Effector memory CD8-positive, alpha-beta T cell (primary cell): ENCODE measurements at places on chromosomes 6 and 20.
A peak's percentile ranks its signal among the peaks of the same experiment; 100 is the strongest.

GRCh38 chr6:4224067-4224978 lies 88.9 kb upstream of the ECI2 start:
- H3K4me3 ChIP-seq, result no peak overlapping the region
- no peak overlapping the region for H3K27ac ChIP-seq
- no peak for DNase-seq

- peak overlapping the region; percentile 85 for H3K27ac ChIP-seq
- peaks cover 66% of the 10 kb centered on the region for H3K36me3 ChIP-seq
- H3K4me1 ChIP-seq, result peaks cover 4% of the 10 kb centered on the region
- no peak for DNase-seq
- no peaks in the 10 kb centered on the region for H3K27me3 ChIP-seq
Observed at GRCh38 chr20:47283411-47283810, 73.1 kb downstream of the ZMYND8 start.

DNA sequence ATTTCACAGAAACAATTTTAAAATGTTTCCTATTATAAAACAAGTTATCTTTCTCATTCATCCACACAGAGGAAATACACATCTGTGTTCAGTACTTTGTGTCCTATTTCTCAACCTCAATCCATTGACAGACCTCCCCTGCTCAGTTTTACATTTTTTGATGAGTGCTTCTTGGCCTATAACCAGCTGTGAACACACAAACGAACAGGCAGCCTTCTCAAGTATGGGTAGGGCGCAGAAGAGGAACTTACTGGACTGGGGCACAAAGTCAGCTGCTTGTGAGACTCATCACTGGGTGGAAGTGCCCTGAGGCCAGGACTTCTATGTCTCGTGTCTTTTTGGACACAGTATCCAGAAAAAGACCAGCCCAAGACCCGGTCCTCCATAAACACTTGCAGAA lies 2.8 kb downstream of the RPS6KA2 start:
- no peak overlapping the region for H3K27ac ChIP-seq
- H3K4me1 ChIP-seq, result peaks cover 15% of the 10 kb centered on the region
- DNase-seq, result no peak
- H3K27me3 ChIP-seq, result peaks cover 61% of the 10 kb centered on the region

DNA sequence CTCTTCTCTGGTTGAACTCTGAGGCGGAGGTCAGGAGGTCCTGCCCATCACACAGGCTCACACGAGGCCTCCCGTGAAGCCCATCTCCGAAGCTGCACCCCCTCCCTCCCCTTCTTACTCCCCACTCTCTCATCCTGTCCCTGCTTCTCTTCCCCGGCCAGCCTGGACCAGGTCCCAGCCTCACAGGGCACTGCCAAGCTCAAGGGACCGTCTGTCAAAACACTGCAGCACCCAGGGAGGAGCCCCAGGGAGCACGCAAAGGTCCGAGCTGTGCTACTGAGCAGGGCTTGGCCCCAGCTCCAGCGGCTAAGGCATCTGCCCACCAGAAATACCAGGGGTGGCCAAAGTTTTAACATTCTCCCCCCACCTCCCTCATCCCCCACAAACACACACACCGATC lies 70.0 kb downstream of the PSMG4 start:
- H3K4me1 ChIP-seq, result peaks cover 5% of the 10 kb centered on the region
- DNase-seq, result no peak
- H3K27me3 ChIP-seq, result peaks cover 45% of the 10 kb centered on the region
- no peak overlapping the region for H3K4me3 ChIP-seq
- H3K36me3 ChIP-seq, result no peaks in the 10 kb centered on the region
- H3K27ac ChIP-seq, result no peak overlapping the region

DNA sequence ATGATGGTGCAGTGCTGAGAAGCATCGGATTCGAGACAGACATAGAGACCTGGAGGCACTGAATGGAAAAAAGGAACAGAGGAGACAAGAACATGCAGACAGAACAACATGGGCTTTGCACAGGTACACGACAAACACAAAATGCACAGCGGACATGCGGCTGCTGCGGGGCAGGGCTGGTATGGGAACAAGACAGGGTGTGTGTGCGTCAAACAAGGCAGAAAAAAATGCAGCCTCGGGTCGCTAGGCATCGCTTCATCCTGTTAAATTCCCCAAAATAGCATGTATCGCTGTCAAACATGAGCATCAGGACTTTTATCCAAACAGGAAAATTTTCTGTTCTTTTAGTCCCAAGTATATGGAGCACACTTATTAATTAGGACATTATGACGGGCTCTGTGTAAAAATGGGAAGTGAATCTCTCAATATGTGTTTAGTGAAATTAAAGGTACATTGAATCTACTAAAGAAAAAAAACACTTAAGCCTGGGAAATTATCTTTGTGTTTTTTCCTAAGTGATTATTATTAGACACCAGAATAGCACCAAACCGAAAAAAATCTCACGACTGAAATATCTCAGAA lies 36.1 kb upstream of the TBXT start:
- H3K27me3 ChIP-seq, result peaks cover 28% of the 10 kb centered on the region
- no peak overlapping the region for H3K4me3 ChIP-seq
- H3K27ac ChIP-seq, result no peak overlapping the region
- H3K4me1 ChIP-seq, result no peaks in the 10 kb centered on the region

DNA sequence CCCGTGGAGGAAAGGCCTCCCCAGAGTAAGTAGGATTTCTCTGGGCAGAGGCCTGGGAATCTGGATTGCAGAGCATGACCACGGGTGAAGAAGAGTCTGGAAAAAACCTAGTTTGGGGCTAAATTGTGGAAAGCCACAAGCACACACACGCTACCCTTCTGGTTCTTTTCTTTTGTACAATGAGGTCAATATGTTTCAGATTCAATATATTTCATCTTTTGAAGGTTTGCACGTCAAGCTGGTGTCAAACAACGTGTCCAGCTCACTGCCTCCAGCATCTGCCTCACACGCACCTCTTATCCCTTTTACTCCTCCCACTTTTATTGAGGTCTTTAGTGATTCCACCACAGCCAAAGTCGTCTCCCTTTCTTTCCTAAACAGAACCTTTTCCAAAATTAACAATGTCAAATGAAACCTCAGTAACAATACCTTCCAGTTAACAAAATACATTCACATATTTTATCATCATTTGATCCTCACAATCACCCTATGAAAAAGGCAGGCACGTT lies 773 bp upstream of the EPB41L2 start:
- DNase-seq, result no peak
- peak overlapping the region; percentile 39 for H3K27ac ChIP-seq
- H3K4me3 ChIP-seq, result peak overlapping the region; percentile 81
- no peaks in the 10 kb centered on the region for H3K36me3 ChIP-seq
- H3K27me3 ChIP-seq, result no peaks in the 10 kb centered on the region

DNA sequence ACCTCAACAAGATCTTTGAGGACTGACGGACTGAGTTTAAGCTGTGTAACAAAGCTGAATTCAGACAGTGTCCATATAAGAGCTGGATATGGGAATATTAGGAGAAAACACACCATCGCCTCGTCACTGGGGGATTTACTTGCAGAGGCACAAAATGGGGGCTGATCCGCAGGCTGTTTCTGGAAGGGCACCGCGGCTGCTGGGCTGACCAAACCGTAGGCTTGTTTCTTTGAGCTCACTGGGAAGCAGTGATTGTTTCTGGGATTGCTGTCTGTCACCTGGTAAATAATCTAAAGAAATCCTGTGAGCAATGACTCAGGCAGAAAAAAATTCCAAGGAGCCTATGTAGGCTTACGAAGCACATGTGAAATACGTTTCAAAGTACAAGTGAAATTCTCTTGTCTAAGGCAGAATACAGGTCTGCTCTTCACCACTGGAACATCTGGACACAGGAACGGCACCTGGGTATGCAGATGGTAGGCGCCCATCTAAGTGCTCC lies 63.9 kb upstream of the MPC1 start:
- no peak overlapping the region for H3K4me3 ChIP-seq
- no peak overlapping the region for H3K27ac ChIP-seq
- H3K27me3 ChIP-seq, result peaks cover 10% of the 10 kb centered on the region
- H3K4me1 ChIP-seq, result peaks cover 3% of the 10 kb centered on the region

- H3K27me3 ChIP-seq, result no peaks in the 10 kb centered on the region
- H3K27ac ChIP-seq, result no peak overlapping the region
- no peaks in the 10 kb centered on the region for H3K36me3 ChIP-seq
- DNase-seq, result no peak
- H3K4me3 ChIP-seq, result no peak overlapping the region
Observed at GRCh38 chr6:165183071-165183470, 126.3 kb downstream of the C6orf118 start.

DNA sequence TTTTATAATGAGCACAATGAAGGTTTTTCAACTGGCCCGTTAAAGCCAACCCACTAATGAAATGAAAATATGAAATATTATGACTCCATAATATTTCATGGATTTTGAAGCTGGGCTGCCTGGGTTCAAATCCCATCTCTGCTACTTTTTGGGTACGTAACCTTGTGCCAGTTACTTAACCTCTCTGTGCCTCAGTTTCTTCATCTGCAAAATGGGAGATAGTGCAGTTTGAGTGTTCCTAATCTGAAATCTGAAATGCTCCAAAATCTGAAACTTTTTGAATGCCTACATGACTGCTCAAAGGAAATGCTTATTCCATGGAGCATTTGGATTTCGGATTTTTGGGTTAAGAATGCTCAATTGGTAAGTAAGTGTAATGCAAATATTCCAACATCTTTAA lies 29.5 kb downstream of the PTPRA start:
- H3K27me3 ChIP-seq, result no peaks in the 10 kb centered on the region
- no peak for DNase-seq
- H3K36me3 ChIP-seq, result peaks cover 12% of the 10 kb centered on the region
- peaks cover 12% of the 10 kb centered on the region for H3K4me1 ChIP-seq
- H3K27ac ChIP-seq, result no peak overlapping the region
- no peak overlapping the region for H3K4me3 ChIP-seq

GRCh38 chr6:104648347-104648746 lies 211.4 kb downstream of the HACE1 start:
- H3K27me3 ChIP-seq, result peaks cover 7% of the 10 kb centered on the region
- no peak for DNase-seq
- no peak overlapping the region for H3K27ac ChIP-seq
- no peaks in the 10 kb centered on the region for H3K36me3 ChIP-seq
- H3K4me1 ChIP-seq, result no peaks in the 10 kb centered on the region

GRCh38 chr6:1099264-1099663 lies 212.6 kb upstream of the FOXQ1 start:
- no peaks in the 10 kb centered on the region for H3K4me1 ChIP-seq
- no peak overlapping the region for H3K27ac ChIP-seq
- H3K36me3 ChIP-seq, result no peaks in the 10 kb centered on the region
- no peak for DNase-seq

GRCh38 chr20:33053291-33054106 lies at the start of gene BPIFB3:
TSS of gene BPIFB3 (plus strand) at chr20:33053903. CDS start at chr20:33055436, 1,533 bp downstream.
- H3K4me3 ChIP-seq, result no peak within 1 kb of the TSS
- H3K36me3 ChIP-seq, result peaks cover under 1% of the 10 kb centered on the region
- H3K27me3 ChIP-seq, result no peaks in the 10 kb centered on the region
- H3K27ac ChIP-seq, result peak within 1 kb of the TSS; percentile 75
- H3K4me1 ChIP-seq, result peaks cover 6% of the 10 kb centered on the region

DNA sequence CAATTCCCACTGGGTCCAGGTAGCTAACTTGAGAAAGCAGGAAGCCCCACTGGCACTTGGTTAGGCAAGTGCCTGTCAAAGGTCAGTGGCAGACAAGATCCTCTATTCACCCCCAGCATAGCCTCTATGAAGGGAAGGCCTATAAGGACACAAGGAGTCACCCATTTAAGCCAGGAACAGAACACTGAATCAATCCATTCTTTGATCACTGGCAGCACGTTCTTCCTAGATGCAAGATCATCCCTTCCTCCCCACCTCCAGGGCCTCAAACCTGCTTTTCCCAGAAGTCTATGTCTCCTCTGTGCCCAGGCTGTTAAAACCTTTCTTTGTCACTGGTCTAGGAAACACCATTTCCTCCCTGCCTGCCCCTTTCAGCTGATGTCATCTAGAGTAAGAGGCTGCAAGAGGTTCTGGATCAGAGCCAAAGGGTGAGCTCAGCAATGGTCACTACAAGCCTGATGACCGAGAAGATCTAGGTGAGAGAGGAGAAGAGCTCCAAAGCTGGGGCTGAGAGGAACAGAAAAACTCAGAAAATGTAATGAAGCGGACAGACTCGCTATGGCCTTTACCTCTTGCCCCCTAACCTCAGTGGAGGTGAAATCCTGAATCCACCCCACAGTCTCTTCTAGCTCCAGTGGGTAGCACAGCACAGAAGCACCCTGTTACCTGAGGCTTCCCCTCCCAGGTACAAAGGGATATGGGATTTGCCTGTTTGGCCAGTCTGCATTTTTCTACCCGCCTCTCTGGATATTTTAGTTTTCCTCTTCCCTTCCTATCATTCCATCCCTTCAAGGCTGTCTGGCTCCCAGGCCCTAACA lies 1.8 kb downstream of the GTPBP2 start:
- DNase-seq, result no peak
- peaks cover 24% of the 10 kb centered on the region for H3K4me1 ChIP-seq
- H3K4me3 ChIP-seq, result peak overlapping the region; percentile 99
- peaks cover 27% of the 10 kb centered on the region for H3K36me3 ChIP-seq
- H3K27me3 ChIP-seq, result no peaks in the 10 kb centered on the region

GRCh38 chr6:157597461-157598312 lies 216.7 kb downstream of the ZDHHC14 start:
- H3K27me3 ChIP-seq, result no peaks in the 10 kb centered on the region
- DNase-seq, result peak; percentile 12
- peaks cover 14% of the 10 kb centered on the region for H3K4me1 ChIP-seq
- peak overlapping the region; percentile 12 for H3K27ac ChIP-seq
- H3K36me3 ChIP-seq, result peaks cover 3% of the 10 kb centered on the region
- H3K4me3 ChIP-seq, result no peak overlapping the region

DNA sequence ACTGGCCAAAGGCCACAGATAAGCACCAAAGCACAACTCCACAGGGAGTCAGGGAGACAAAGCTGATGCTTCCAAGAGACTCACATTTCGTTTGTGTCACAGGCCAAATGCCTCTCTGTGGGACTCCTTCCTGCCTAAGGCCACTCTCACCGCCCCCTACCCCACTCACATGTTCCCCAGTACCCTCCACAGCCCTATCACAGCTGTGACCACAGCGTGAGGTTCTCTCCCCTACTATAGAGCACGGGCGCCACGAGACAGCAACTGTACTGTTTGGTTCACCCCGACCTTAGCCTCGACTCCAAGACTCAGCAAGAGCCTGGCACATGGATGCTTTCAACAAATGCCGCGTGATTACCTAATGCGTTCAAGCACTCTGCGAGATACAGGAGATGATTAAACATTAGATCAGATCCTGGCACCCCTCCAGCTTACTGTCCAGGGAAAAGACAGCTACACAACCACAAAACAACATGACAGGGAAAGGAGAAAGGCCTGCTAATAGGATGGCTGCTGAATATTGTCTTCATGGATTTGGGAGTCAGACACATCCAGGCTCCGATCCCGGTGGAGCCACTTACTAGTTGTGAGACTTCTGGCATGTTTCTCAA lies 105.5 kb downstream of the AGPAT4 start:
- peaks cover 5% of the 10 kb centered on the region for H3K36me3 ChIP-seq
- DNase-seq, result no peak
- no peak overlapping the region for H3K27ac ChIP-seq
- no peak overlapping the region for H3K4me3 ChIP-seq

GRCh38 chr6:39041072-39041471 lies 7.5 kb upstream of the GLP1R start:
- peak overlapping the region; percentile 11 for H3K27ac ChIP-seq
- no peak for DNase-seq
- no peak overlapping the region for H3K4me3 ChIP-seq
- H3K27me3 ChIP-seq, result peaks cover 35% of the 10 kb centered on the region
- no peaks in the 10 kb centered on the region for H3K4me1 ChIP-seq
